Uterus (tissue), 4 donors: ENCODE measurements at places on chromosomes 5 and 9. TPM values are rescaled to one million over a fixed set of nuclear protein-coding genes. Genes with fewer than 3 reads are reported as not detected.

GRCh38 chr5:122156724-122157325 is 27.5 kb downstream of the ZNF474 start:
- DNase-seq: no peak

DNA sequence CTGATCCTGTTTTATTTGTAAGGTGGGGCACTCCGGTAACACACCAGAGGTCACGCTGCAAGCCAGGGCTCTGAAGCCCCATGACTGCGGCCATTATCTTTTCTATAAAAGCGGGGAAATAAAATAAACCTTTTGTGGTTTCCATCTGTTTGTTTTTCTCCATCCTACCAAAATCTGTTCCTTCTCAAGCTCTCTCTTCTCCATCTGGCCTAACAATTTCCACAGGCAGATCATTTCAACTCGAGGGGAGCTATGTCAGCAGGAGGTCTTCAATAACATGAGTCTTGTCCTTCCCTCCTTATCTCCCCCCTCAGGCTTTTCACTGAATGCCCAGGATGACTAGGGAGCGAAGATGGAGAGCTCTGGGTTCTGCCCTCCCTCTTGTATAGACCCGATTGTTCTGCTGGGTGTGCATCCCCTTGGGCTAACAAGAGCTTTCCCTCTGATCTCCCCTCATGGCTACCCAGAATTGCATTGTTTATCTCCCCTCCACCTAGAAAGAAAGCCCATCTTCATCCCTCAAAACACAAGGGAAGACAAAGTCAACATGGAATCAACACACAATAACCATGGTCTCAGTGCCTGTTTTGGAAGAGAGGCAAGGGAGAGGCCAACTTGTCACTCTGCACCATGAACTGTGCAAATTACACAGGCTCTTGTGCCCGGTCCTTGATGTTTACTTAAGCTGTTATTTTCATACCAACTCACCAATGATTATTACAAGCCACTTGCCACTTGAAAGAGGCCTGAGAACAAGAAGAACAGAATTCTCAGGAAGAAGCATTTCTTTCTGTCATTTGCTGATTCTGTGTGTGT is 187.8 kb downstream of the FANCC start:
- no peak for DNase-seq

DNA sequence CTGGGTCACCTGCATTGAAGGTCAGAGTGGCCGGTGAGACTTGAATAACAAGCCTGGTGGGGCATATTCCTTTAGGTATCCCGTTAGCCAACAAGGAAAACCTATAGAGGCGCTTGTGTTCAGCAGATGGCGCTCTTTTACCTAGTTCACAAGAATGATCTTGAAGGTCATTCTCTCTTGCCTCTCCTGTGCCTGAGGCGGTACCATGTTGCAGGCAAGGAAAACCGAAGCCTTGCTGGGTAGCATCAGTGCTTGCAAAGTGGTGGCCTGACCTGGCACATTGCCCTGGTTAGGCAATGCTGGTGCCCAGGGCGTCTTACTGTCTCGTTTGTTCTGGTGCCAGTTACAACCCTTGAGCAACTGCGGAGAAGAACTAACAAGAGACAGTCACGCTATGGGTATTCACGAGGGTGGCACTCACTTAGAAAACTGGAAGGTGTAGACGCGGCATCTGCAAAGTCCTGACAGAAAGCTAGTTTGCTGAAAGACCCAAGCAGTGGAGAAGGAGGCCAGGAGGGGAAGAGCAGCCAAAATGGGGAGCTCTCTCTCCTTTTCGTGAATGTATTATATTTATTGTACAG is 56.7 kb downstream of the AOPEP start:
- peak; percentile 87 for DNase-seq

- DNase-seq: no peak
These were observed 75.8 kb downstream of the OXCT1 start for GRCh38 chr5:41794471-41794870.

DNA sequence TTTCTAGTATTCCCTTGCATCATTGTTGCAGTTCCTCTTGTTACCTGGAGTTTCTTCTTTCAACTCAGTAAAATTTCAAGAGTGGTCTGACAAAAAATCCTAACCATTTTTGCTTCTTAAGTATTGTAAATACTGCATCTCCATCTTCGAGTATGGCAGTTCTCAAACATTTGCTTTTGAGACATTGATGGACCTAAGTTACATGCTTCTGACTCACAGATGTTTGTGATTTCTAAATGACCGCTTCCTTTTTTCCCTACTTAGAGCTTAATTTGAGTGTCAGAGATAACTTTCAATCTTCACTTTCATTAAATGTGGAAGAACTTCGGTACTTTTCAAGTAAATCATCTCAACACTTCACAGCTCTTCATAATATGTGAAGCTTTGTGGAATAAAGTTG is 4.2 kb downstream of the UHRF2 start:
- DNase-seq: no peak

- DNase-seq: no peak
These were observed 5.4 kb upstream of the DPYSL3 start for GRCh38 chr5:147515269-147515668.

DNA sequence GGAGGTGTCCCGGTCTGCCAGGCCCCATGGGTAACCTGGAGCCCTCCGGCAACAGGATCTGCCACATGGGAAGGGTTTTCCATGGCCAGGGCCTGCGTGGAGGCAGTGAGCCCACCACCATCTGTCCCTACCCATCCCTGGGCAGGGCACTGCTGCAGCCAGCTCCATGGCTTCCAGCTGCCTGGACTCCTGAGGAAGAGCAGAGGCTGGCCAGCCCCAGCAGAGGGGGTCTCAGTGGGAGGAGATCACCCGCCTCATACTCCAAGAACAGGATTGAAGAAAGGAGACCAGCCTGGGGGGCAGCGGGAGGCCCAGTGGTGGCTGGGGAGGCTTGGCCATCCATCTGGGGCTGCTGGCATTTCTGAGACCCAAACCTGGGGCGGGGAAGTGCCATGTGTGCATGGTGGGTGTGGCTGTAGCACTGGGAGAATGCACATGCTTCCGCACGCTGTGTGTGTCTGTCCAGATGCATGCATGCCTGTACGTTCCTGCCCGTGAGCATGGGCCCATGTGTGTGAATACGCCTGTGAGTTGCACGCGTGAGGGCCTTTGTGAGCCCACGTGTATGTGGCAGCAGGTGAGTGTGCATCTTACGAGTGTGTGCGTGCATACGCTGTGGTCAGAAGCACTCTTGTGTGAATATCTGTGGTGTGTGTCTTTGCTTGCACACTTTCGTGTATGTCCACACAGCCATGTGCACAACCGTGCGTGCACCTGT is 78.5 kb downstream of the LMX1B start:
- no peak for DNase-seq

DNA sequence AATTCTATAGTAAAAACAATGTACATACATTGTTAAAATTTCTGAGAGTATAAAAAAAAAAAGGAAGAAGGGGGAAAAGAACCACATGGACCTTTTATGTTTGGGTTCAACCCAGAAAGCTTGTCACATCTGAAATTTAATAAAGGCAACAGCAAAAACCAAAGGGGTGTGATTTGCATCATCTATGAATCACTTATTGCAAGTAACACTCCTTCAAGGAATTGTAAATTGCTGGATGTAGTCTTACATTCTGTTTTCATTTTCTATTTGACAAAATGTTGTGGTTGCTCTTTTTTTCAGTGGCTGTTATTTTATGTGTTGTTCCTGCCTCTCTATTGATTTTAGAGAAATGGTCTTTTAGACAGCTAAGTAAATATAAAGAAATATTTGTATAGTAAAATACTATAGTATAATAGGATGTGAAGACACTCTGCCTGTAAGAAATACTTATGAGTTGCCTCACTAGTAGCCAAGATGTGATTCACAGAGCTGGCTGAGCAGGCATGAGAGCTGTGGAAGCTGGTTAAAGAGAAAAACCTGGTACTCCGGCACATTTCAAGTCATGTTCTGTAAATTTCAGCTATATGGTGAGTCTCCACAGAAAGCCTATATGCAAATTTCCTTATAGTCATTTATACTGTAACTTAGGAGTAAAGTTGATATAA is 131.1 kb upstream of the CNTLN start:
- no peak for DNase-seq

GRCh38 chr5:139575751-139576150 is 14.6 kb downstream of the UBE2D2 start:
- DNase-seq: no peak

The WDR36 gene
- total RNA-seq: 30.1 TPM

The SEMA6A gene
- total RNA-seq: 118 TPM

The UTP15 gene
- 54.5 TPM for total RNA-seq

The FAT2 gene
- 9.1 TPM for total RNA-seq

The MCC gene
- total RNA-seq: 90.7 TPM

The CAVIN4 gene
- 0.26 TPM for total RNA-seq

The GRIA1 gene
- total RNA-seq: 0.37 TPM
